Activated naive CD4-positive, alpha-beta T cell (primary cell): ENCODE measurements at places on chromosomes 7 and 10.

DNA sequence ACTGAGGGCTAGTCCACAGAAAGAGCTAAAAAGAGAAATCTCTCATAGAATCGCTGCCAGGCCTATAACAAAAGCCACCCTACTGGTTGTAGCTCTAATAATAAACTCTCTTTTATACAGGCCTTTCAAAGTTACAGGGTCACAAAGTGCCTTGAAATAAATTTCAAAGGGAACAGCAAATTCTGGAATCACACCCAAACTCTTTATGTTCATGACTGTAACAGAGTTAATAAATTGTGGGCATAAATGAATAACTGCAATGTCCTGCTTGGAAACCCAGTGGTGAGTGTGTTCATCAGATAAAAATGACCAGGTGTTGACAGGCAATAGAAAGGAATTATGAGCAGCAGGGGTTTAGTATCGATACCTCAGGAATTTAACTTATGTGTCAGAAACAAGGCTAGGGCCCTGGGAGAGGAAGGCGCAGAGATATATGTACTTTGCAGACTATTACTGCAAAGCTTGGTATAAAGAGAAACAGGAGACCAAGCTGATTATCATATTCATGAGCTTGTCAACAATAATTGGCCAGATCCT, 9.3 kb downstream of the CDC14C start:
- no peak for DNase-seq

DNA sequence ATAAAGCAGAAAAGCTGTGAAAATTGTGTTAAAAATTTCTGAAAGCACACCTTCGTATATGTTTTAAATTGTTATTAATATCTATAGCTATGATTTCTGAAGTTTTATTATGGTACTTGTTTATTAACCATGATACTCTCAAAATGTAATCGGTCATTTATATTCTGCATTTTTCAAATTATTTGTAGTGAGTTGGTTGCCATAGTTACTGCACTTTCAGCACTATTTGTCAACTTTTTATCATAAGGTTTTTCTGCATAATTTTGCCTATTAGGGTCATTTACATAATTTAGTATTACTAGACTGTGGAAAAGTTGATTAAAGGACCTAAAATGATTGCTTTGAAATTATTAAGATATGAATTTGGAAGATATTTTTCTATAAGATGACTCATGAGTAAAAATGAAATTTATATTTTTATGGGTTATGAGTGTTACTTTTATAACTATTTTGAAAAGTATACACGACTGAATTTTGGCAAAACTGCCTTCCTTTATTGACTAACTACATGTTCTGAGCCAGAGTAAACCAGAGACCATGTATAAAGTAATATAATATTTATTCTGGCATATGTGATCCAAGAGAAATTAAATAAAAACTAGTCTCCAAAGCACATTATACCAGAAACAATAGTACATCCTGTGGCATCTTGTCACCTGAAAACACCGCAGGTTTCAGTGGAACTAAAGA, 7.9 kb upstream of the AGR2 start:
- DNase-seq: no peak

- DNase-seq: no peak
These were observed 16.1 kb downstream of the COL28A1 start for GRCh38 chr7:7519528-7519927.

DNA sequence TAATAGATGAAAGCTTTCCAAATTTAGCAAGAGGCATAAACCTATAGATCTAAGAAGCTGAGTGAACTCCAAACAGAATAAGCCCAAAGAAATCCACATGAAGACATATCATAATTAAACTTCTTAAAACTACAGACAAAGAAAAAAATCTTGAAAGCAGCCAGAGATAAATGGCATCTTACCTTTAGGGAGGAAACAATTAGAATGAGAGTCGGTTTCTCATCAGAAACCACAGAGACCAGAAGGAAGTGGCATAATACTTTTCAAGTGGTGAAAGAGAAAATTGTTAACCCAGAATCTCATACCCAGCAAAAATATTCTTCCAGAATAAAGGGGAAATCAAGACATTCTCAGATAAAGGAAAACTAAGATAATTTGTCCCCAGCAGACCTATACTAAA, 98.9 kb upstream of the NANOS1 start:
- DNase-seq: no peak

GRCh38 chr7:69608049-69608448, 9.8 kb downstream of the AUTS2 start:
- DNase-seq: no peak

- DNase-seq: no peak
These were observed 59.7 kb downstream of the SVIL start for GRCh38 chr10:29575098-29575455.

GRCh38 chr7:130789436-130789835, 55.4 kb upstream of the KLF14 start:
- no peak for DNase-seq

DNA sequence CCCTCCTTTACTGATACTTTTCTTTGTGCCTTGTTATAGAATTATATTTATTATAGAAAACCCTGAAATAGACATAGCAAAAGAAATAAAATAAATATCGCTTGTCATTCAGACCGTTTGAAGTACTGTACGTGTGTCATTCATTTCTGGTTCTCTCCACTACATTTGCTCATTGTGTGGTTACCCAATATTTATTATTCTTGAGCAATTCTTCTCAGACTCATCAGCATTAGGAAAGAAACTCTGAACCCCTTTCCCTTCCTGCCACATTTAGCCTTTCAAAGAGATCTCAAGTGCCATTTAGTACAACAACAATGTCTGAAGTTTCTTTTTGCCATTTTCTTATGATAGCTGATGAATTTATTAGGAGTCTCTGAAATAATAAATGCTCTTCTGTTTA, 154.1 kb downstream of the KIAA1217 start:
- no peak for DNase-seq

- no peak for DNase-seq
These were observed 2.4 kb upstream of the CCDC6 start for GRCh38 chr10:59908808-59909143.

DNA sequence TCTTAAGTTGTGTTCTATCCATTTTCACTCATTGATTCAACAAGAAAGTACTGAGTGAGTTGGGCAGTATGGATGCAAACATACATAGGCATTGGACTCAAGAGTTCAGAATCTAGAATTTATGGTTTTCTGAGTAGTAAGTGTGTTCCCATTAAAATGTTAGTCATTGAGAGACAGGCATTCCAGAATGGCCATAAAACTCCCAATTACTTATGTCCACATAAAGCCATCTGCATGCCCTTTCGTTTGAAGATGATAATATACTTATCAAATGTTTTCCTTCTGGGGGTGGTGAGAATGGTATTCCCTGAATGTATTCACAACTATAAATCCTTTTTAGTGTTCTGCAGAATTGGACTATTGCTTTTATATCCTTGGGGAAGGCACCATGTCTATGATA, 131.6 kb downstream of the CD36 start:
- DNase-seq: no peak

DNA sequence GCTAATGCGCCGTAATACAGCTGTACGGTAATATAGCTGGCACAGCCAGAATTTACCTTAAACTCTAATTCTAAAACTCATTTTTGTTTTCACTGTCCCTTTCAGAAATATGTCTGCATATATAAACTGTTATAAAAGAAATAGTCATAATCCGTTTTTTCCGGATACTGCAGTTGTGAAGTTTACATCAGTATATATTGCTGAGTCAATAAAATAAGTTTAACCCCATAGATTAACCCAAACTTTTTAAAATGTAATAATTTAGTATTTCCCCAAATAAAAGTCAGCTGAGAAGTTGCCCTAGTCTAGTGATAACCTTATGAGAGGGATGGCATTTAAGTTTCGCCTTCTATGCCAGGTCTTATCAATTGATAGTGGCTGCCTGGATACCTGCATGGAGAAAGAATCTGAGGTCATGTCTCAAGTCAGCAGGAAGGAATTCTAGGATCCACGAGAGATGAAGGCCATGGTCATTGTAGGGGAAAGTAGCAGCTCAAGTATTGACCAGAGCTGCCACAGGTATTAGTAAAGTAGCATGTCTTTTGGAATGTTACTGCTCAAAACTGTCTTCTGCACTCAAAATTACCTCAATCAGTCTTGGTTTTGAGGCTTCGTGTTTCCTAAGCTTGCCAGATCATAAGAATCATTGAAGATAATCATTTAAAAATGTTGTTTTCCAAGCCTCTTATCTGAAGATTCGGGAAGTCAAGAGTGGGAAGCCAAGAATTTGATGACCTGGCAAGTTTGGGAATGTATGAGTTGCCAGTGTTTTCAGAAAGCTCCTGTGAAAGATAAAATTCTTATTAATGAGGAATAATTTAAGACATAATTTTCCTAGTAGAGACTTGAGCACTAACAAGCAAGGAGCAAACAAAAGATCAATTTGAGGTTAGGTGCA, 10.8 kb downstream of the PRPS1L1 start:
- no peak for DNase-seq

- DNase-seq: no peak
These were observed 165.7 kb downstream of the CPEB3 start for GRCh38 chr10:92125144-92125543.

- no peak for DNase-seq
These were observed 52.4 kb downstream of the CASD1 start for GRCh38 chr7:94561841-94562514.

DNA sequence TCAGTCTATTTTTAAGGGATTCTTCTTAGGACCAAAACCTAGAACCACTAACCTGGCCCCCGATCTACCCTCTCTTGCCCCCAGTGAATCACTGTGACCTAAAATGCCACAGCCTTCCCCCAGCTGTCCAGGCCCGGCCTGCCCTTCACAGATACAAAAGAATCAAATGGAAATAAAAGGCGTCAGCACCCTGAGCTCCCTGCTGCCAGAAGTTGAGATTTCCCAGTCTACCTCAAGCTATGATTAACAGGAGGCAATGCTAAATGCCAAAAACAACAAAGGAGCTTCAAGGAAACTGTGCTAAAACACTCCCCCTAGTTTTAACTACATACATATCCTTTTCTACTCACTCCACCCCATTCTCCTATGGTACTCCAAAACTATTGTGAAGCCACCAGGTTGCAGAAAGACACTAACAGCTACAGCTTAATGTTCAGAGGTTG, 67.8 kb downstream of the GSAP start:
- DNase-seq: no peak

- DNase-seq: no peak
These were observed 71.5 kb downstream of the CLEC2L start for GRCh38 chr7:139594911-139595476.

DNA sequence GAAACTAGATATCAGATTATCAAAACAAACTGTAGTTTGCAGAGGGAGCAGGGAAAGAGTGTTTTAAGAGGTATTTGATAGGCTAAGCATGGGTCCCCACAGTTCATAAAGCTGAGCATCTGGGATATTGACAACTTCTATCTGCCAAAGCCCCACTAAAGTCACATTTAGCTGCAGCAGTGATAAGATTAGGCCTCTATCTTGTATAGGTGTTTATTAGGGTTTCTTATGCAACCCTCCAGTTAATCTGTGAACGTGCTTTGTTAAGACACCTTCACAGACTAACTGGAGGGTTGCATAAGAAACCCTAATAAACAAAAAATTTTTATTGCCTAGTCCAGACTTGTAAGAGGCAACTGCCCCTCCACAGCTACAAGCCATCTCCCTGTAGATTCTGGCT, 78.0 kb downstream of the CYP51A1 start:
- DNase-seq: no peak

- no peak for DNase-seq
These were observed 37.2 kb downstream of the PLEKHS1 start for GRCh38 chr10:113788604-113789083.

GRCh38 chr7:87218796-87219544, 562 bp downstream of the TMEM243 start:
- no peak for DNase-seq

DNA sequence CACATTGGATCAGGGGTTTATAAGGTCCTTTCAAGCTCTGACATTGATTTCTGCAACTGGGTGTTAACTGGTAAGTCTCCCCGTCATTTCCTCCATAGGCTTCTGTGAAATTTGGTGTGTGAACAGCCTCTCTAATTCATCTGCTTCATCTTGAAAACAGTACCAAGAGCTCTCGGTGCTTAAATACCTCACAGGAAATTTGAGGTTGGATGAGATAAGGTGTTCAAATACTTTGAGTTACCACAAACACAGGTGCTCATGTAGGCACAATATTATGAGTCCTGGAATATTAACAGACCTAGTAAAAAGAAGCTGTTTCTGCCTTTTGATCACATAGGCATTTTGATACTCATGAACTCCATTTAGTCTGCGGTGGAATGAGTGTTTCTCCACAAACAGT, 85.2 kb downstream of the RTKN2 start:
- no peak for DNase-seq

DNA sequence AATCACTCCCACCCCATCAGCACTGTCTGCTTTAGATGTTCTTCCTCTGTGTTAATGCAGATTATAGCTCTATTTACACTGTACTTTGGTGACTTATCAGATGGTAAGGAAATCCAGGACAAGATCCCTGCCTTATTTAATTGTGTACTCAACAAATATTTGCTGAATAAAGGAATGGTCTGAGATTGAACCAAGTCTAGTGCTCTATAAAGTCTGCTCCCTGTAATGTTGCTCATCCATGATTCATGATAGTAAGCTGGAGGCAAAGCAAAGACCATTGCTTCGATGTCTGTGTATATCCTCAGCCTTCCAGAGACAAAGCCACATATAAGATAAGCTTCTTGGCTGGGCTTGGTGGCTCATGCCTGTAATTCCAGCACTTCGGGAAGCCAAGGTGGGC, 33.5 kb downstream of the PLCE1 start:
- no peak for DNase-seq

GRCh38 chr7:142482891-142483658, 225.2 kb upstream of the PRSS58 start:
- peak; percentile 47 for DNase-seq

DNA sequence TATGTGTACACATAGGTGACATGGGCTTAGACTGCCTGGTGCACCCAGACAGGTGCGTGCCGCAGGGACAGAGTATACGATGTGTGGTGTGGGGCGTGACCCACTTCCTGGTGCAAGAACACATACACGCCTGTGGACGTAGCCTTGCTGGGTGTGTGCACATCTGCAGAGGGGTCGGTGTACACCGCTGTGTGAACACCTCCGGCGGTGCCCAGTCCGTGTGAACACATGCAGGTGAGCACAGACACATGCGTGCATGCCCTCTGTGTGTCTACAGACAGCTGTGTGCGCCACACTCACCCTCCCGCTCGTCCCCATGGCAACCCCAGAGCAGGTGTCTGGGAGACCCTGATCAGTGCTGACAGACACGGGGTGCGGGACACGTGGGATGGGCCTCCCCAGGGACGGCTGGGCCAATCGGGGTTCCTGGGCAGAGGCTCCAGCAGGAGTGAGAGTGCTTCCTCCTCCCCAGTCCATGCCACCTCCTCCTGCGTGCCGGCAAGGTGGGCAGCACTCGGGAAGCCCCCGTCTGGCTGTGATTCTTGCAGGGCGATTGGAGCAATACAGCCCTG, 23.4 kb downstream of the ELFN1 start:
- no peak for DNase-seq
